Karpas-422 (cell line): ENCODE measurements at places on chromosomes 1 and 21. TPM values are rescaled to one million over a fixed set of nuclear protein-coding genes. Genes with fewer than 3 reads are reported as not detected.

DNA sequence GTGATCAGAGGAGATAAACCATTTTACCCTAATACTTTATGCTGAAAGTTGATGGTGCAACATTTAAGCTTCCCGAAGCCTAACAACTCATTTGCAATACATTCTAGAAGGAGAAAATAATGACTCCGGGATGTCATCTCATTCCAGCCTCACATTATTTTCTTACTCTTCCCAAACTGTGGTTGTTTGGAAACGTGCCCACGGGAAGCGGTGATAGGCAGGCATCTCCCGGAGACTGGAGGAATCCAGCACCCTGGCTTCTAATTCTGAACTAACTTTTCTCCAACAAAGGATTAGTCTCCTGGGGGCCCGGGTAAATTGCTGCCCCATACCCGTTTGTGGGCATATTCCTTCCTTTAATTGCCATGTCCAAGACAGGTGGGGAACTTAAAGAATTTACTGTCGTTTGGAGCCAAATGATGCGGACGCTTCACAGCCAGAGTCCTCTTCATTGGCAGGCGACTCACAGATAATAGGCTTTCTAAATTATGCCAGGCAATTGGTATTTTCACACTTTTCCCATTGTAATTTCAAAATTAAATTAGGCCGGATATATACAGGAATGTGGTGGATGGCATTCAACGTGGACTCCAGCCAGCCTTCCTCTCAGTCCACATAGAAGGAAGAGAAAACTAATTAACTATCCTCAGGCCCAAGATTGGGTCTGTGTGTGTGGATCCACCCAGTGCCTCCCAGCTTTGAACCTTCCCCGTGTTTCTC, 278.1 kb downstream of the AJAP1 start:
- H3K36me3 ChIP-seq: no peaks in the 10 kb centered on the region
- H3K27ac ChIP-seq: no peak overlapping the region
- no peak overlapping the region for H3K4me3 ChIP-seq
- no peak for DNase-seq

GRCh38 chr1:199173356-199173755, 534.5 kb downstream of the PTPRC start:
- no peaks in the 10 kb centered on the region for H3K4me1 ChIP-seq
- no peak overlapping the region for H3K27ac ChIP-seq
- DNase-seq: no peak

- no peak overlapping the region for H3K27ac ChIP-seq
- no peaks in the 10 kb centered on the region for H3K36me3 ChIP-seq
- H3K4me1 ChIP-seq: no peaks in the 10 kb centered on the region
- no peak for DNase-seq
These were observed 470 bp downstream of the HSD11B1 start for GRCh38 chr1:209705033-209705598.

- DNase-seq: peak; percentile 54
- H3K4me1 ChIP-seq: peaks cover 45% of the 10 kb centered on the region
- H3K27me3 ChIP-seq: no peaks in the 10 kb centered on the region
- no peaks in the 10 kb centered on the region for H3K36me3 ChIP-seq
- H3K4me3 ChIP-seq: peak overlapping the region; percentile 74
These were observed 7.7 kb upstream of the MPZL1 start for GRCh38 chr1:167714098-167714438.

DNA sequence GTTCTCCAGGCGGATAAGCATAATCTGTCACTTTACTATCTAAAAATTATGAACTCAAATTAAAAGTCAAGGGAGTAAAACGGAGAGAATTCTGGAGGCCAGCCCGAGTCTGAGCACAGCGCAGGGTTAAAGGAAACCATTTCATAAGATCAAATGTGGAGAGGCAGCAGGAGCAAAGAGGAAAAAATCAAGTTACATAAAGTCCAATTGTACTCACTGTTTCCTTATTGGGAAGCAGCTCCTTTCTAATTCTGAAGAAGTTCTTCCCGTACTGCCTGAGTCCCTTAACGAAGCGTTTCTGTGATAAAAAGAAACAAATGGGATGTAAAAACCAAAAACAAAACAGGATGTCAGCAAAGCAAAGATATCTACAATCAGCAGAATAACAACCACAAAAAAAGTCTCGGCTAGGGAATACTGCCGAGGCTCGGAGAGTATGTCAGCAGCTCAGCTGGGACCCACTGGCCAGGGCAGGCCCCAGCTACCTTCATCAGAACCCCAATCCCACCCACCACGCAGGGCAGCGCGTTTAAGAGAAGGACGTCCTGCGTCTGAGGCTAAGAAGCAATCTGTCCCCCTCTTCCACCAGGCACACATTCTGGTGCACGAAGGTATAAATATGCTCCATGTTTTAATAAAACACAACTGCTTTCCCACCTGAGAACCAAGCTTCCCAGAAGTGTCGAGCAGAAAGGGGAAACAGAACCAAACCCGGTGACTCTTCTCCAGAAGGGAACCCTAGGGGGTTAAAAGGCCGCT, 104.8 kb downstream of the SLC45A1 start:
- peak overlapping the region; percentile 92 for H3K27ac ChIP-seq
- H3K4me3 ChIP-seq: peak overlapping the region; percentile 77
- DNase-seq: peak; percentile 70

- DNase-seq: no peak
- H3K4me1 ChIP-seq: peaks cover 16% of the 10 kb centered on the region
- no peaks in the 10 kb centered on the region for H3K36me3 ChIP-seq
- H3K27me3 ChIP-seq: no peaks in the 10 kb centered on the region
- H3K27ac ChIP-seq: no peak overlapping the region
These were observed 292.1 kb downstream of the TM2D1 start for GRCh38 chr1:61432616-61433388.

GRCh38 chr1:17529381-17529780, 10.1 kb upstream of the ARHGEF10L start:
- H3K27ac ChIP-seq: no peak overlapping the region
- DNase-seq: no peak
- H3K4me1 ChIP-seq: no peaks in the 10 kb centered on the region
- no peak overlapping the region for H3K4me3 ChIP-seq

The KRTAP7-1 gene
- not detected in 2 replicates for total RNA-seq

The RIPPLY3 gene
- total RNA-seq: not detected in 2 replicates

The SPATA1 gene
- 3.6 TPM in 1 of 2 replicates, not detected in the other for total RNA-seq

The C1orf115 gene
- total RNA-seq: 0.11 TPM in 1 of 2 replicates, not detected in the other

The ASCL5 gene
- not detected in 2 replicates for total RNA-seq

The MRPL20 gene
- total RNA-seq: 136 and 151 TPM in 2 replicates

The KCNJ6 gene
- total RNA-seq: not detected in 2 replicates

The WDR77 gene
- 58.0 and 59.7 TPM in 2 replicates for total RNA-seq
